ENCODE measurements at places on chromosomes 6 and 20.

DNA sequence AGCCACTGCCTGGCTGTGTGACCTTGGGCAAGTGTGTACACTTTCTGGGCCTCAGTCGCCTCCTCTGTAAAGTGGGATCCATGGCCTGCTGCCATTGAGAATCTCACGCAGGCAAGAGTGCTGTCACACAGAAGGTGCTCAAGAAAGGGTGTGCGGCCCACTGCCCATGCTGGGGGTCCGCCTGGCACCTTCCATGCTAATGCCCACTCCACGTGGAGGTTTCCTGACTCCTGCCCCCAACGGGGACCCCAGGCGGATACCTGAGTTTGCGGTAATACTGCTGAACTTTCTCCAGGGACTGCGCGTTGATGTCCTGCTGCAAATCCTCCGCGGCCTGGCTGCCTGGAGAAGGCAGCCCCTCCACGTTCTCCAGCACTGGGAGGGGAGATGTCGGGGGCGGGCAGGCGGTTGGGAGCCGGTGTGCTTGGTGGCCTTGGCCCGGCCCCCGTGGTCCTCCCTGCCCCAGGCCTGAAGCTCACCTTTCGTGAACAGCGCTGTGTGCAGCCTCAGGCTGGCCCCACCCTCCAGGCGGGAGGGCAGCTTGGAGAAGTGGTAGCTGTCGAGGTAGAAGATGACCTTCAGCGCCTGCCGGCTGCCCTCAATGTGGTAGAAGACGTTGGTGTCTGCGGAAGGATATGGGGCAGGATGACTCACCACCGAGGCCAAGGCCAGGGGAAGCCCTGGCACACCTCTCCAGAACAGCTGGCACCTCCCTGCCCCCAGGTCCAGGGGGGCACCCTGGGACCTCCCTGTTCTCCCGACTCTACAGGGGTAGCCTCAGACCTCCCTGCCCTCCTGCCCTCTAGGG, 195.6 kb downstream of the PREX1 start:
- DNase-seq = no peak

DNA sequence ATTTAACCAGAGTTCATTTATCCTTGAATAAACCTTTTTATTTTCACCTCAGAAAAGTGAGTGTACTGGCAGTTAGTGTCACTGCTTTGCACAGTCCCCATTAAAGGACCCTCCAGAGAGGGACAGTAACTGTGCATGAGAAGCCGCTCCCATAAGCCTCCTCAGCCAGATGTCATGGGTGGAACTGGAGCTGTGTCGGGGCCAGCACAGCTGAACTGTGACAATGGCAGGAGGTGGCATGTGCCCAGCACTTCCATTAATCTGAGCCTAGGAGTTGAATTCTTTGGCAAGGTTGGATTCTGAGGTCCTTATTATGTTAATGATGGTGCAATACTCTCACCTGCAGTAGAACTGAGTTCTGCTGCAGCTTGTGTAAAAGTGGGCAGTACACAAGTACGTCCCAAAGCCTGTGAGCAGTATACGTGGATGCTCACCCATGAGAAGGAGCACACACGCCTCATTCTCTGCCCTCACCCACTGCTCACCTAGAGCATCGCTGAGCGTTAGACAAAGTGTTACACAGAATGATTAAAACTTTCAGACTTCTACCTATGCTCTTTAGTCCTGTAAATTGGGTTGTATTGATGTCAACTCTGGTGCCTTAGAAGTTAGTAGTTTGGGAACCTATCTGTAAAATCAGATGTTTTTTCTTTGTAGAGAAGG, 11.9 kb upstream of the CSE1L start:
- no peak for DNase-seq

DNA sequence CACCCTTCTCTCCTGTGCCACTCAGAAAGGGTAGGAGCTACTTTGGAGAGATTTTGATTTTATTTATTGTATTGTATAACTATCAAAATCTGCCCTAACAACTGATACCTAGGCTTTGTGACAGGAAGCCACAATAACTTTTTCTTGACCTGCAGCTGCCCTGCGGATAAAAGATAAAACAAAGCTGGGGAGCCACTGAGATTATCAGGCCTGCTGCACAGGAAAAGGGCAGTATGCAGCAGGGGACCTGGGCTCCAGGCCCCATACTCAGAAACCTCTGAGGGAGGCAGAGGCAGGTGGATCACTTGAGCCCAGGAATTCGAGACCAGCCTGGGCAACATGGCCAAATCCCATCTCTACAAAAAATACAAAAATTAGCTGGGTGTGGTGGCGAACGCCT, 980 bp upstream of the SNX21 start:
- no peak for DNase-seq

GRCh38 chr6:98779618-98780017, 54.8 kb upstream of the POU3F2 start:
- DNase-seq = no peak

DNA sequence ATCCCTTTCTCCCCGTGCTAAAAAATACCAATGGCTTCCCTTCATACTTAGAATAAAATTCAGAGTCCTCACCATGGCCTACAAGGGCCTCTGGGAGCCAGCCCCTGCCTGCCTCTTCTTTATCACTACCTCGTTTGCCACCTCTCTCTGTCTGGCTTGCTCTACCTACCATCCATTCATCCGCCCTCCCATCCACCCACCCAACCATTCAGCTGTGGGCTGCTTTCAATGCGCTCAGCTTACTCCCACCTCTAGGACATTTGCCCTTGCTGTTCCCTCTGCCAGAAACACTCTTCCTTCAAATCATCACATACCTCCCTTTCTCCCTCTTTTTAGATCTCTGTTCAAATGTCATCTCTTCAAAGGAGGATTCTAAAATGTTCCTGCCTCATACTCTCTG, 44.4 kb downstream of the PACSIN1 start:
- no peak for DNase-seq

DNA sequence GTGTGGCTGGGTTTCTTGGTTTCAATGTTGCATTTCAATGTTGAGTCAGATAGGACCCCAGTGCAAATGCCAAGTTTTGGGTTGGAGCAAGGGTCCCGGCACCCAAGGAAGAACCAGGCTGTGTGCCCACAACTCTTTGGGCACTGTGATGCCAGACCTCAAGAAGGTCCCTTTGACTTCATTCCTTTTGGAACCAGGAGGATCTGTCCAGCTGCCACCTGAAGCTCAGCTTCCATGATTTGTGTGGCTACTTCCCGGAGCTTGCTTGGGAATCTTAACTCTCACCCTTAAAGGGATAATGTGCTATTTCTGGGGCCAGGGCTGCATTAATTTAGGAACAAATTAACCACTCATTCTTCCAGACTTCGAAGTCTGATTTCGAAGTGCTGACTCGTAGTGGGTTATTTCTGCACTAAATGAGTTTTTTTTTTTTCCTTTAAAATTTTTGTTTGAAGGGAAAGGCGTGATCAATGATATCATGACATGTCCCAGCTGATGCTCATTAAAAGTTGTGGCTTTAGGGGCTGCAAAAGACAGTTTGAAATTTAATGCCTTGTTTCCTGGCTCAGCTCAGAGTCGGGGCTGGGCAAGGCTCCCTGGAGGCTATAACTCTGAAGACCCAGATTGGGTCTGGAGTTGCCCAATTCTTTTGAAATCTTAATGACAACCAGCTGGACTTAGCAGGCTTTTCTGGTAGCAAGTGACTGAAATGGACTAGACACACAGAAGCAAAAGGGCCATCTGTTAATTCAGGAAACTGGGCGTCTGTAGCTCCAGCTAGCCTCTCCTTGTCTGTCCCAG, 24.0 kb upstream of the PHACTR3 start:
- DNase-seq = no peak
